CD4-positive, alpha-beta T cell treated with Interleukin-6 at 100 ng/mL for 8 hours (primary cell): ENCODE measurements at places on chromosomes 11 and 22.

DNA sequence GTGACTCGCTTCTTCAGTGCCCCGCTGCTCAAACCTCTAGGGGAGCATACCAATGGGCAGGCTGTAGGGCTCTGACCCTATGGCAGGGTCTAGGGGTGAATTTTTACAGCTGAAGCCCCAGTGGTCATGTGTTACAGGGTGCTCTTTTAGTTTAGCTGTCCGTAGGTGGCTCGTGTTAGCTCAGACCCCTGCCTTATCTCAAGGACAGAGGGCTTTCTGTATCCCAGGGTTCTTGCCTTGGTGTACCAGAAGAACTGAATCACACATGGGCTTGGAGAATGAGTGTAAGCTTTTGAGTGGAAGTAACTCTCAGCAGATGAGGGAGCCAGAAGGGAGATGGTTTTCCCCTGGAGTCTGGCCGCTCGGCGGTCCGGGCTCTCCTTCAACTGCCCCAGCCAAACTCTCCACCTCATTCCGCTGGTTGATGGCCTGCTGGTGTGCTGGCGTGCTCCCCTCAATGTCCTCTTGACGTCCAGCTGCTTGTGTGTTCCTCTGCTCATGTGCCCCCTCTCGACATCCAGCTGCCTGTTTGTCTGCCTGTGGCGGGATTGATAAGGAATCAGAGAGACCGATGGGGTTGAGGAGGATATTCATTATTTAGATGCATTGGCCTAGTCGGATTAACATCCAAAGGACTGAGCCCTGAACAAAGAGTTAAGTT is 37.5 kb downstream of the BIRC2 start:
- no peak for DNase-seq

DNA sequence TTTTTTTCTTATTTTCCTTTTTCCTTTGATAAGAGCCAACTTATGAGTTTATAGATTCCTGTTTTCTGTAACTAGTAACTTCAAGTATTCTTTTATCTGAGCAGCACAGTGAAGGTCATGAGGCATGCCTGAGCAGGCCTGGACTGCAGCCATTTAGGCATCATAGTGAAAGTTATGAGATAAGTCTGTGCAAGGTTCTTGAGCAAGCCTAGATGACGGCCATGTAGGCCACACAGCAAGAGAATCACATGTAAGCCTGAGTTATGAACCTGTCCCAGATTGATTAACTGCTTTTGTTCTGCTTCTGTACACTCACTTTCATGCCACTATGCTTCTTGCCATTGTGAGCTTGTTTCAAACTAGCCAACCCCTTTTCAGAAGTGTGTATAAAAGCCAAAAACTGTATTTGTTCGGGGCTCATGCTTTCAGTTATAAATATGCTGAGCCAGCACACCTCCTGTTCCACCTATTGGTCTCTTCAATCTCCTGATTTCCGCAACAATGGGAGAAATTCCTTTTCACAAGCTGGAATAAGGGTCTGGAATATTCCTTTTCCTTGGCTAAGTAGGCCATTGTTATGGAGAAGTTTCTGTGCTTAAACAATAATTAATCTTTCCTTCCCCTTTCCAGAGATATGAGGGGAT is 745.7 kb downstream of the FAM181B start:
- DNase-seq: no peak

- no peak for DNase-seq
Observed at GRCh38 chr11:93608364-93608763, 53.1 kb upstream of the CEP295 start.

- peak; percentile 23 for DNase-seq
Observed at GRCh38 chr11:93737904-93738612, 3.2 kb downstream of the TAF1D start.

- DNase-seq: no peak
Observed at GRCh38 chr11:35919244-35919643, 24.6 kb upstream of the LDLRAD3 start.

- DNase-seq: no peak
Observed at GRCh38 chr11:34830035-34830434, 86.1 kb downstream of the APIP start.

- no peak for DNase-seq
Observed at GRCh38 chr22:48899523-48900326, 927.9 kb downstream of the BRD1 start.

DNA sequence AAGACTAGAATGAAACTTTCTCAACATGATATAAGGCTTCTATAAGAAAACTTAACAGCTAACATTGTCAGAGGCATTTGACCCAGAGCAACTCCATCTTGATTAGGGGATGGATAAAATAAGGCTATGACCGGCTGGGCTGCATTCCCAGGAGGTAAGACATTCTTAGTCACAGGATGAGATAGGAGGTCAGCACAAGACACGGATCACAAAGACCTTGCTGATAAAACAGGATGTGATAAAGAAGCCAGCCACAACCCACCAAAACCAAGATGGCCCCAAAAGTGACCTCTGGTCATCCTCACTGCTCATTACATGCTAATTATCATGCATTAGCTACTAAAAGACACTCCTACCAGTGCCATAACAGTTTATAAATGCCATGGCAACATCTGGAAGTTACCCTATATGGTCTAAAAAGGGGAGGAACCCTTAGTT is 135.2 kb downstream of the TTC28 start:
- no peak for DNase-seq

GRCh38 chr11:26137651-26138050 is 194.3 kb upstream of the ANO3 start:
- no peak for DNase-seq

DNA sequence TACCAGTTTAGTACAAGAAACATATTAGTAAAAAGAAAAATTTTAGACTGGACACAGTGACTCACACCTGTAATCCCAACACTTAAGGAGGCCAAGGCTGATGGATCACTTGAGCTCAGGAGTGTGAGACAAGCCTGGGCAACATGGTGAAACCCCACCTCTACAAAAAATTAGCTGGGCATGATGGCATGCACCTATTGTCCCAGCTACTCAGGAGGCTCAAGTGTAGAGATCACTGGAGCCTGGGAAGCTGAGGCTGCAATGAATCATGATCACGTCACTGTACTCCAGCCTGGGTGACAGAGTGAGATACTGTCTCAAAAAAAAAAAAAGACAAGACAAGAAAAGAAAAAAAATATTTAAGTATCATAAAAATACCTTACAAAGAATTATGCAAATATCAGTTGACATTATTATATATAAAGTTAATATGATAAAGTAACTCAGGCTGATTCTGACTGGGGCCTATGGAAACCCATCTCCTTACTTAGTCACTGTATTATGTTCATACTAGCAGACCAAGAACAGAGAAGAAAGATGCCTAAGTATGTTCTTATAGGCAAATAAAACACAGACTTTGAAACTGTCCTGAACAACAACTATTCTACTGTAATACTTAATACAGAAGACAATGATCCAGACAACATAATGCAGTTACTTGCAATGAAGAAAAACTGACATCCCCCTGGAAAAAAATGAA is 27.3 kb downstream of the FAM168A start:
- DNase-seq: no peak

DNA sequence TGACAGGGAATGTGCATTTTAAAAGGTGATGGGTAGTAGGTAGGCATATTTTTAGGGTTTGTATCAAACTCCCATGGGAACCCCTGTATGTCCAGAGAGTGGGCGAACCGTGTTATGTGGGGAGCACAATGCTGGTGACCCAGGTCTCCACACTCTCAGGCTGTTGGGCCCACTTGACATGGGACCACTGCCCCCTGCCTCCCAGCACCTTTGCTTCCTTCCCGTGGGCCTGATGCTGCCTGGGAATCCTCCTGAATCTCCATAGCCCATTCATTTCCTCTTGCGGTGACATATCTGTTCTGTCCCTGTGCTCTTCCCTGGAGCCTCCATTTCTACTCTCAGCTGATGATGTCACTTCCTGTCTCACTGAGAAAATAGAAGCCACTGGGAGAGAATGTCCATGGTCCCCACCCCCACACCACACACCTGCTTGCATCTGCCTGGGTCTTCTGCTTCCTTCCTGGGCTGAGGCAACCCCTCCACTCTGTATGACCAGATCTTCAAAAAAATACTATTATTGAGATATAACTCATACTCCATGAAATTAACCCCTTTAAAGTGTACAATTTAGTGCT is 55.8 kb upstream of the THY1 start:
- no peak for DNase-seq

DNA sequence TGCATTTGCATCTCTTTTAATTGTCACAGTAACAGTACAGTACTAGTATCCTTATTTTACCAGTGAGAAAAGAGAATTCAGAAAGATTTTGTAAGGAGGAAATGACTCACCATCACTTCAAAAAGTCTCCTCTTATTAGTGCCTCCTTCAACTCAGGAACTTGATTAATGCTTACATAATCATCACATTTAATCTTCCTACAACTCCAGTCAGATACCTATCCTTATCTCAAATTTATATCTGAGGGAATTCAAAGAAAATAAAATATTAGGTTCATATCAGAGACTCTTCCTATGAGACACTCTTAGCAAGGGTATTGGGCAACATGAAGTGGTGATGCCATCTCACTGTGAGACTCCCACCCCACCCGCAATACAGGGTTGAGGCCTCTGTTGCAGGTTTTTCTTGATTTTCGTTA is 26.1 kb upstream of the CTSC start:
- DNase-seq: no peak

DNA sequence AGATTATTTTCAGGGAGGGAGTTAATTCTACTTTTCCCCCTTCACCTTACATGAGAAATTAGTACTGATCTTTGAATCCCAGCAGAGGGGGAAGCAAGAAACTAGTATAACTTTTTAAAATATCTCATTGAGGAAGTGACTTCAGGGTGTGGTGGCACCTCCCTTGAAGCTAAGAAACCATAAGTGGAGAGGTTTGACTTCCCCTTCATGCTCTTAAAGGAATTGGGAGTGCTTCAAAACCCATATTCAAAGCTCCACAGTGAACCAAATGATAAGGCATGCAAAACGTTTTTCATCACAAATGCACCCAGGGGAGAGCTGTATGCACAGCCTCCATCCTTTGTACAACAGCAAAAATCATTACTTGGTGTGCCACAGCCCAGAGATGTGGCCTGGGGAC is 540 bp downstream of the MS4A14 start:
- no peak for DNase-seq

DNA sequence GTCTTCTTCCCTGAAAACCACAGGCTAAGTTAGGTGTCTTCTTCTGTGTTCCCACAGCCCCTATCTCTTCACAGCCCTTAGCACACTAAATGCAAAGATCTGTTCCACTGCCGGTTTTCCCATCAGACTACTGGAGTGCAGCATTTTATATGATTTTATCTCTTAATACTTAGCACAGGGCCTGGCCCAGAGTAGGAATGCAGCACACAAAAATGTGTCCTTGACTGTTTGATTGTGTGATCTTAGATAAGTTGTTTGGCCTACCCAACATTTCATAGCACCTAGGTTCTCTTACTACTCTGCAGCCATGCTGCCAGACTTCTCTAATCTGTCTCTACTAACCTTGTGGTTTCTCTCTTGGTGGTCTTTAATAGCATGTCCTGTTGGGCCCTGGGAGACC is 54.1 kb upstream of the RRM1 start:
- no peak for DNase-seq

GRCh38 chr22:41772645-41773044 is 27.8 kb upstream of the CCDC134 start:
- DNase-seq: no peak

- no peak for DNase-seq
Observed at GRCh38 chr22:40175611-40176244, 2.0 kb upstream of the TNRC6B start.

- DNase-seq: no peak
Observed at GRCh38 chr11:29309992-29310391, 706.8 kb downstream of the KCNA4 start.

- no peak for DNase-seq
Observed at GRCh38 chr11:128660947-128661346, 32.9 kb upstream of the FLI1 start.

DNA sequence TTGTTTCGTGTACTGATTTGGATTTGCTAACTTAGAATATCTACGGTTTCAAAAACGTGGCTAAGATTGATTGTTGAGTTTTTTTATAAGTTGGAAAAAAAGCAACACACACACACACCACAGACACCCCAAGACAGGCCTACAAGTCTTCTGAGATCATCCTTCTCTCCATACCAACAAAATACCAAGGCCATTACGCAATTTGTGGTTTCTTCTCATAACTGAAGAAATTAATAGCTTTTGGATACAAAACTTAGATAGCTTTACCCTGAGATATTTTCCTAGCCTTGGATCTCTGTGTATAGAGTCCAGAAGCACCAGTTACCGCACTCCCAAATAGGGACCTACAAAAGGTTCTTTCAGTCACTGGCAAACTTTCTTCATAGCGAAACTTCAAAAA is 113.6 kb downstream of the SIK3 start:
- no peak for DNase-seq

GRCh38 chr11:113862435-113862834 is 12.9 kb downstream of the USP28 start:
- DNase-seq: no peak

DNA sequence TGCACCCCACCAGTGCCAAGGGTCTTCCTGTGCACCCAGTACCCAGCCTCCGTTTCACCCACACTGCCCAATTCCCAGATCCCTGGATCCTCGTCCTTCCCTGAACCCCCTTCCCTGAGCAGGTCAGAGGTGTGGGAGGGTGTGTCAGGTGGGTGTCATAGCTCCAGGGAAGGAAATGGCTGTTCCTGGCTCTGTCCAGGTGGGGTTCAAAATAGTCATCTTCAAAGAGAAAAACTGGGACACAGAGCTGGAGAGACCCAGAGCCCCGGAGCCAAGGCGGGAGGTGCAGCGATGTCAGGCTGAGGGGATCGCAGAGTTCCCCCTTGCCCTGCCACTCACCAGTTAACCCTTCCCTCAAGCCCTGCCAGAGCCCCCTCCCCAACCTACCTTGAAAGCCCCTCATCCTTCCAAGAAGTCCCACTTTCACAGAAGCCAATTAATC is 698 bp downstream of the C1QTNF4 start:
- DNase-seq: no peak

DNA sequence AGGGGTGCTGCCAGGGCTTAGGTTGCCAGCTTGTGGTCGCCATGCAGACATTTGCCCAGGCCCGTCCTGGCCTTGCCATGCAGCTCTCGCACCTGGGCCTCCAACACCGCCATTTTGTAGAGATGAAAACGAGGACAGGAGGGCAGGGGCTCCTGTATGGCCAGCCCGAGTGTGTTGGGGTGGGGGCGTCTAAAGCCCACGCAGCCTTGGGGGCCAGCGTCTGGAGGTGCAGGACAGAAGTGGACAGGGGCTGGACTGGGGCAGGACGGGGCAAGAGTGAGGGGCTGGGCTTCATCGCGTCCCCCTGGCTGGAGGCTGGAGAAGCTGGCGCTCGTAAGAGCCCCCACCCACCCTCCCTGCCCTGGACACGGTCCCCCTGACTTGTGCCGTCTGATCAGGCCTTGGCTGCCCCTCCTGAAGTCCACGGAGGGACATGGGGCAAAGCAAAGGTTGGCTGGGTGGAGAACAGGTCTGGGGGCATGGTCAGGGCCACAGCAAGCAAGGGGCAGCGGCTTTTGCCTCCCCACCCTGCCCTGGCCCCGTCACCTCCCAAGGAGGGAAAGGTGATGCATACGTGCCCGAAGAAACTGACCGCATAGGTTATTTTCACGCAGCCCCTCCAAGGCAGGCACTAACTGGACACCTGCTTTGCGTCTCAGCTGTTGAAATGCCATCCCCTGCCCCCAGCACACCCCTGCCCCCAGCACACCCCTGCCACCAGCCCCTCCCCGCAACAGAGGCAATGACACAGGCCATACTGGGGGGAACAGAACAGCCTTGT is 815 bp downstream of the TNNT3 start:
- no peak for DNase-seq
